ENCODE measurements at places on chromosomes 3 and 15.

GRCh38 chr3:15329046-15330005, 3.1 kb downstream of the SH3BP5 start:
- DNase-seq: no peak

DNA sequence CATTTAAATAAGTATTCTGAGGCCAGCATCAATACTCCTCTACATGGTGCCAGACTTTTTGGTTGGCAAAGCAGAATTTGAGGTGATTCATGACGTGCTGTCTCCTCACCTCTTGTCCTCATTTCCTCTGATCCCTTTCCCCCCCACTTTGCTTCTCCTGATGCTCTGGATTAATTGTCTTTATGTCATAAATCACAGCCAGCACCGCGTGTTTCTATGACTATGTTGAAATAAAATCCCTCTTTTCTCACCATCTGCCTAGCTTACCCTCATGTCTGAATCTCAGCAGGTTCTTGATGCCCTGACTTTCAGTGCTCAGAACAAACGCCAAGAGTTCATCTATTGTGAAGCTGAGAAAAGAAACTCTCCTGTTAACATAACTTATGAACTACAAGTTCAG, 19.7 kb upstream of the PTPRG start:
- DNase-seq: no peak

- DNase-seq: peak; percentile 76
These were observed 9.7 kb downstream of the EOMES start for GRCh38 chr3:27712136-27713077.

DNA sequence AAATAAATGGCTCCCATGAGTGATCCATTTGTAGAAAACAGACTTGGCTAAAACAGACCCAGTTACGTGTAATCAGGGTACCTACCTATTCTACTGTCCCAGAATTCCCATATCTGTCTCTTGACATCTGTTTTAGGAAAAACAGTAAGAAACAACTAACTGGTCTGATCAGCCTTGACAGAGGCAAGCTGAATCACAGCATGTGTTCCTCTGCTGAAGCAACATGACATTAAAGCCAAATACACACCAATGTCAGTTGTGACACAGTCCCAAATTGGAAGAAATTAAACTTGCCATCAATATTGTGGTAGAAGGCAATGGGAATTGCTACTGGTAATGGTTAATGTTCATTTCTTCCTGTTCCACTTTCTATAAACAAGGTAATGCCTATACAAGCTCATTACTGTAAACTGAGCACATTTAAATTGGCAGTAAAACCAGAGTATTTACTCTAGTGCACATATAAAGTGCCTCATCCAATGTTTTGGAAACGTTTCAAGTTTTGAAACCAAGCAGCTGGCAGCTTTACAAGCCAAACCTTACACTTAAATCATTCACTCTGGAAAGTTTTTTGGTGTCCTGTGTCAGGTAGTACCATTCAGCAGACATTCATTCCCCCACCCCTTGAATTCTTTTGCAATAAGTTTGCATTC, 27.0 kb downstream of the ALDH1A2 start:
- DNase-seq: peak; percentile 46

DNA sequence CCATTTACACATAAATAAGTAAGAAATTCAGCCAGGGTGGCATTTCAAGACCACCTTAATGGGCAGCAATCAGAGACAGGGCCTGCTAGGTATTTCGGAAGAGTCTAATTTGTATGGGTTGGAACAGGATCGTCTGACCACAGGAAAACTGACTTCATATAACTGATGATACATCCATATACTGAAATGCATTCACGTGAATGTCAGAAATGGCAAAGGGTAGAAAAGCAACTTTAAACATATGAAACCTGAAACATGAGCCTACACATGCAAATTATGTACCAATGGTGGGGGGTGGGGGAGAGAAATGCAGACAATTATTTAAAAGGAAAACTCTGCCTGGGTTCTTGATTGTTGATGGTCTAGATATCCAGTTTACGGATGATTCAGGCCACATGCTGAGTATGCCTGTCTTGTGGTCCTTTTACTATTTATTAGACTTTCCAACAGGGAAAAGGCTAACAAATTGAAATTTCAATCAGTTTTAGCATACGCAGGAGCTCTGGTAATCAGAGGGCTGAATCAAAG, 582.2 kb downstream of the FOXP1 start:
- no peak for DNase-seq

DNA sequence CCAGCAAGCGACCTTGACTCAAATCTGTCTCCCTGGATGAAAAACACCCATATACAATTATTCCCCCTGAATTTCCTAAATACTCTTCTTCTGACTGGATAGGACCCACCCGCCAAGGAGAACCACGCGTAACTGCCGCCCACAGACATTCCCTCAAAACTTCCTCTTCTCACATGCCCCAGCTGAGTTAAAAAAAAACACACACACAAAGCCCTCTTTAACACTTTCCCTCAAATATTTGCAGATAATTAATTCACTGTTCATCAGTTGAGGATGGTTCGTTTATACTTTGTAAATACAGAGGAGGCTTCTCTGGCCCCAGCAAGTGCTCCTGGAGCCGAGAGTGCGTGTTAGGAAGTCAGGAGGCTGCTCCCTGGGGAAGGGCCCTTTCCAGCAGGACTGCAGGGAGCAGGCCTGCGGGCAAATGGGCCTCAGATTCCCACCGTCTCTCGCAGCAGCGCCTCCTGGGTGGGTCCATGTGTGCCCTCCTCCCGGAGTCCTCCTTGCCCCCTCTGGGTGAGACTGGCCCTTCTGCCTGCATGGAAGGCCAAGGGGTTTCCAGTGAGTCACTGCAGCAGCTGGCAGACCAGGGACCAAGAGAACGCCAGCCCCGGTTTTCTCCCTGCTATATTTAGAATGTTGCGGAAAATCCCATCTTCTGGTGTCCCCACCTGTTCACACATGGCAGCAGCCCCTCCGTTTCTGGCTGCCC, 46.8 kb downstream of the MGLL start:
- DNase-seq: no peak

DNA sequence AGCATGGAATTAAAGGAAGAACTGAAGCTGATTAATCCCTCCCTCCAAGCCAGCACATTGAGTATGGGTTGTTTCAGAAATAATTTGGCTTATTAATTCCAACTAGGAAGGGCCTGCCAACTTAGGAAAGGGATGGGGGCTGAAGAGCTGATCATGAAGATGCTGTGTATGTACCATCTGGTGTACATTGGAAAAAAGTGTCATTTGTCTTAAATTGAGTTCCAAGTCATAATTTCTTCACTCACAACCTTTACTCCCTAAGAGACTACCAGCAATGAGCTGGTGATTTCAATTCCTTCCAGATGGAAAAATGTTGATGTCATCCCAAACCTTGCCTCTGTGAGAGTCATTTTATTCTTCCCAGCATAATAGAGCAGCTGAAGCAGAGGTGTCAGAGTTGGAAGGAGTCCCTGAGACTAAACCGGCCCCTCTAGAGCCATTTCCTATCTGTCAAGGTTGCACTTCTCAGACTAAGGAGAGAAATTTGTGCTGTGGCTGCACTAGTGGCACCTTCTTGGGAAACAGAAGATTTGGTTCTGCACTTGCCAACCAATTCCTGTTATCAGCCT, 79.4 kb downstream of the GTPBP8 start:
- no peak for DNase-seq

GRCh38 chr3:195080125-195080524, 190.8 kb downstream of the XXYLT1 start:
- DNase-seq: no peak

DNA sequence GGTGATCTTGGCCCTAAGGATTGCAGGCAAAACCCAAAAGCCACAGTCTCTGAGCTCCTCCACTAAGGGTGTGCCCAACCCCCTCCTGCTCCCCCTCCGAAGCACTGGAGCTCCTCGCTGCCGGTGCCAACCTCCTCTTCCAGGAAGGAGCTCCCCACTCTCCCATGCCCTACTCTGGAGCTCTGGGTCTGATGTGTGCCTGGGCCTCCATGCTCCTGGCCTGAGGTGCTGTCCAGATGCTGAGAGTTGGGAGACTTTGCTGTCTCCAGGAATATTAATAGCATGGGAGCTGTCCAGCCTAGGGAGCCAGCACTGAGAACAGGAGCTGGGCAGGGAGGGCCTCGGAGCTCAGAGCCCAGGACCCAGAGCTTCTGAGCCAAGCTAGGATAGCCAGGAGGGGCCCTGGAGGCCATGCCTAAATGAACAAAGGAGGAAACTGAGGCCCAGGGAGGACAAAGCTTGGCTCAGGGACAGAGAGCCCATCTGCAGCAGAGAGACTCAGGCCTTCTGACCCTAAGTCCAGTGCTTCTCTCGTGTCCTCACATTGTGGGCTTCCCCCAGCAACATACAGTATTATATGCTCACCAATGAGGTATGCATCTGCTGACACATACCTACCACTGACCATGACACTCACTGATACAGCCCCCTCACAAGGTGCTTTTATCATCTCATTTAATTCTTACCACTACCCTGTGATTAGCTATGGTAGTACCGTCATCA, 36.9 kb upstream of the HERC1 start:
- peak; percentile 70 for DNase-seq

DNA sequence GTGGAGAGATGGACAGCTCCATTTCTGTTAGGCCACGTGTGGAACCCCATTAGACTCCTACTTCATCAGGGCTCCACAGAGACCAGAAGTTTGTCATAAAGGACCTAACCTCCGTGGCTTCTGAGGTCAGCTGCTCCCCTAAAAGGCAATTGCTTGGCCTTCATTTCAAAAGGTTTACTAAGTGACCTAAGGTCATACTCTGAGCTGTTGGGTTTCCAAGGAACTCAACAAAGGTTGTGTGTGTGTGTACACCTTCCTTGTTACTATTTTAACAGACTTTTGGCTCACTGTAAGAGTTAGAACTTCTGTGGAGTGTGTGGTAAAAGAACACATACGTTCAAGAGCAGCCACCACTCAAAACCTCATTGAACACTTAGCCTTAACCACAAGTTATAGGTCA, 73.9 kb downstream of the SEC22A start:
- DNase-seq: no peak

DNA sequence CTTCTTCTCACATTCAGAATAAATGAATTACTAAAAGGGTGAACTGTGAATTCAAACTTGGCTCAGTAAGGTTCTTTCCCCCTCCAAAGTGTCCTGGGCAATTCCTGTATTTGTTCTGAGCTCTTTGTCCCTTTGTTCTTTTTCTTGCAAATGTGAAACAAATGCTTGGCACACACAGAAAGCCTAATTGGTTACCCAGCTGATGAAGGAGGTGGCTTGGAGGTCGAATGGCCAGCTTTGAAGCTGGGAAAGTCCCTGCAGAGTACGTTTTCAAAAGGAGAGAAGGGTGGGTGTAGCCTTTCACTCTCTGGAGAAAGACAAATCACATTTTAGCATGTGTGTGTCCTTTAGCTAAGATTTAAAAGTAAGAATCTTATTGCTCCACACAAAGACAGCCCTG, 154.4 kb downstream of the PEX5L start:
- no peak for DNase-seq

DNA sequence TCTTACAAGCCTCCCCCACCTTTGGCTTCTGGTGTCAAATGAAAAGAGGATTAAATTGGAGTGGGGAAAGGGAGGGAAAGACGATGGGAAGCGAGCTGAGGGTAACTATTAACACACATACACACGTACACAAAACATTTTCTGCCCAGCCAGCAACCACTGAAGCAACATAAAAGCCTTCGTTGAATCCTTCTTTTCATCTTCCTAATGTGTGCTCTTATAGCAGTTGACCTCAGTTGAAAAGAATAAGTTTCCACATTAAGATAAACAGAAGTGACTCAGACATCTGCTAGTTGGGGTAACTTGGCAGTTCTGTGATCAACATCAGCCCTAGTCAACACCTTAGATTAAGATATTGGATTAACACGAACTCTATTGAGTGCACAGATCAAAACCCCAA, 558.5 kb downstream of the MECOM start:
- no peak for DNase-seq

- no peak for DNase-seq
These were observed 374.6 kb upstream of the TBL1XR1 start for GRCh38 chr3:177571944-177572315.

DNA sequence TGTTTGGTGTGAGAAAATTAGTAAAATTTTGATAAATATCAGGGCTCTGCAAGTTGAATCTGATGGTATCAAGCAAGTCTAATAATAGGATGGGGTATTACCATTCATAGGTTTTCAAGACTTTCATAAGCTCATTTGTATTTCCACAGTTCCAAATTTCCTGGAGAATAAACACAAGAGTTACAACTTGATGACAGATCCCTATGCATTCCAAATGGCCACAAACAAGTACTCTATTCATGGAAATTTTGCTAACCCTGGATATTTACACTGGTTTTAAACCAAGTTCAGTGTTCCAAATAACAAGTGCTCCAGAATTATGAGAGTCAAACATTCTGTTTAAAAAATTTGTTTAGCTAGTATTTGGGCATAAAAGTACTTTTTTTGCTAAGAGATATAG, 75.0 kb upstream of the CNTN6 start:
- no peak for DNase-seq

GRCh38 chr3:40718681-40719080, 193.9 kb downstream of the ZNF621 start:
- no peak for DNase-seq

DNA sequence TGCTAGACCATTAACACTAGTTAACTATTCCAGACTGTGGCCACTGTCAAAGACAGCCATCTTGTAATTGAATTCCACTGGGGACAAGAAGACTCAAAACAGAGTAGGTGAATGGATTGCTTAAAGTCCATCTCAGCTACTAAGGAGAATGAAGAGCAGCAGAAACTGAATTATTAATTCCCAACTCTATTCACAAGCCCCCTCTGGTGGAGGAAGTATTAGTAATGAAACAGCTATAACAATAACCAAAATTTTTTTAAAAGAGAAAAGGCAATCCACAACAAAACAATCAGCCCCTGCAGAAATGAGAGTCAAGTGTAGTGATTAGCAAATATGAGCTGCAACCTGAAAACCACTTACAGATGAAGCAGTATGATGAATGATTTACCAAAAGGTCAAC, 302.8 kb downstream of the FHIT start:
- no peak for DNase-seq

- no peak for DNase-seq
These were observed 5.5 kb upstream of the TMEM212 start for GRCh38 chr3:171837698-171838097.

DNA sequence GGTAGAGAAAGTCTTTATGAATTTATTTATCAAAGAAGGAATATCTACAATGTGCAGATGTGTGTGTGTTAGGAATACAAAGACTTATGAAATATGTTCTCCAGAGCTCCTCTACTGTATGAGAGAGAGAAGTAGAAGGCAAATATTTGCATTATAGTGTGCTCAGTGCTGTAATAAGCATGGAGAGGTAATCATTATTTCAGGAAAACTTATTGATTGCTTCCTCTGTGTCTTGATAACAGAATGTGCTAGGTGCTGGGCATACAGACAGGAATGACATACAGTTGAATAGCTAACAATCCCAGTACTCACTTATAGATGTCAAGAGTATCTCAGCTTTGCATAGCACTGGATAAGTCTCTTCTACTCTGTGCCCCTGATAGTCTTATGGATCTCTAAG, 30.2 kb downstream of the ATG7 start:
- no peak for DNase-seq

- no peak for DNase-seq
These were observed 16.1 kb downstream of the DNAJA4 start for GRCh38 chr15:78280319-78281072.

DNA sequence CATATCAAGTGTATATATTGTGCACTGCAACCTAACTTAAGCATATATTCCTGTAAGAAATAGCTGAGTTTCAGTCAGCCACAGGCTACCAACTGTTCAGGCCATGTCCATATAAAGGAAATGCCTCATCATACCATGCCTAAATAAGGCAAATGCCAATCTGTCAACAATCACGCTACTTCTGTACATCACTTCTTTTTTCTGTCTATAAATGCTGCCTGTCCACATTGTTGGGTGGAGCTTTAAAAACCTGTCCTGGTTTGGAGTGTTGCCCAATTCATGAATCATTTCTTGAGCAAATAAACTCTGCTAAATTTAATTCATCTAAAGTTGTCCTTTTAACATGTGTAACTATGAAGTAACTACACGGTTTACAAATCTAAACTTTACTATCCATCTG, 1091.9 kb downstream of the NSUN3 start:
- DNase-seq: peak; percentile 73
